ENCODE measurements at places on chromosomes 6 and 20.

DNA sequence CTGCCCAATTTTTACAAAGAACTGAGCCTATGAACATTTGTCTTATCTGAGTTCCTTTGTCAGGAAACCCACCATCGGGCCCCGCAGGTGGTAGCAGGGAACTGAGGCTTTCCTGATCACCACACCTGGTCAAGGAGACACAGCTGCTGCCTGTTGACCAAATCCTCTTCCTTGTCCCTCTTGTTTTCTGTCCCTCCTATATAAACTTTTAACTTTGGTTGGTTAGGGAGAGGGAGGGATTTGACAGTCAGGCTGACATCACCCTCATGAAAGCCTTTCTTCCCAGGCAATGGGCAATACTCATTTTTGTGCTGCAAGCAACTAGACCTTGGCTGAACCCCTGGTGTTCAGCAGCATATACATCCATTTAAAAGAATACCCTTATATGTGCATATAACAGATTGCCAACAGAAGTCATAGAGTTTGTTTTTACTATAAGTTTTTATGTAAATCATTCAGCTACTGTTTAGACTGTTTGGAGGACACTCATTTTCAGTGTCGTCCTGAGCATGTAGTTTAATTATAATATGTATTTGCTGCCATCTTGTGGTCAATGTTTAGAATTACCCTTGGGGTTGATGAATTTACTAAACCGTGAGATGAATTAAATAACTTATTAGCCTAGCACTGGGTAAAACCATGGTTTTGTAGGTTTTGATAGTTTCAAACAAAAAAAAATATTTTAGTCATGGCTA is 17.0 kb downstream of the CRISP1 start:
- DNase-seq: no peak

DNA sequence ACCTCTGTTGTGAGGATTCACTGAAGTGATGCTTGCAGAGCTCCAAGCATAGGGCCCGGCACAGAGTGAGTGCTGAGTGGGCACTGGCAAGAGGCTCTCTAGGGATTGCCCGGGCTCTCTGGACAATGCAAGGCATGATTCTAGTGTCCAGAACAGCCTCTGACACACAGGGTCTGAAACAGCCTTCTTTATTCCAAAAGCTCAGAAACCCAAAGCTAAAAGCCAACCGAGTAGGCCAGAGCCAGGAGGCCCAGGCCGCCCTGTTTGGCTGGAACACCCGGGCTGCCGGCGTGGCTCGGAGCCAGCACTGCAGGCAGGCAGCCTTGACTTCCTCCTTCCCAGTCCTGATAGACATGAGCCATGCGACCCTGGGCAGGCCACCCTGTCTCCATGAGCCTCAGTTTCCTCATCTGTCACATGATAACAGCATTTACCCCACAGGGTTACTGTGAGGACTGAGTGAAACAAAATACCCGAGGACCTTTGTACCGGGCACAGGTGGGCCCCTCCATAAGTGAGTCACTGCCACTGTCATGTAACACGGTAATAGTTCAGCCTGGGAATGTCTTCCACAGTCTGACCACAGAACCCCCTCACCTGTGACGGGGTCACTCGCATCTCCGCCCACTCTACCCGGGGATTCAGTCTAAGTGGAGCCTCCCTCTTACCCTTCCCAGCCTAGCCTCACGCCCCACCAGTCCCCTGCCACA is 51.5 kb downstream of the PTPRT start:
- no peak for DNase-seq

- no peak for DNase-seq
Measured at GRCh38 chr6:5151955-5152401, 66.8 kb downstream of the PPP1R3G start.

DNA sequence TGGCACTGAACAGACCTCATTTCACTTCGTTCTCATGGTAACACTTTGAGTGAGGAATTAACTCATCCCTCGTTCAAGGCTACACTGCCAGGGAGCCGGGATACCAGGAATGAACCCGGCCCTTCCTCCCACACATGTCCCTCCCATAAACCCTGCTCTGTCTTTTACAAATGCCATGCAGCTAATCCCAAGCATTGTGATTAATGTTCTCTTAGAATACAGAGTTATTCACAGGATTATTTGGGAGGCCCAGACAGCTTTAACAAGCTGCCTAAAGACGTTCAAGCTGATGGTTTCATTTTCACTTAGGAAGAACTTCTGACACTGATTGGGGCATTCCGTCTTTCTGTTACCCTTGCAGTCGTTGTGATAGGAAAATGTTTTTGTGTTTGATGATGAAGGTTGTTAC is 42.5 kb upstream of the CD83 start:
- peak; percentile 35 for DNase-seq

- no peak for DNase-seq
Measured at GRCh38 chr6:7419065-7419464, 29.5 kb downstream of the RIOK1 start.

- DNase-seq: no peak
Measured at GRCh38 chr6:72525821-72526510, 95.9 kb upstream of the KCNQ5 start.

GRCh38 chr6:79263359-79263758 is 28.9 kb upstream of the HMGN3 start:
- DNase-seq: no peak

DNA sequence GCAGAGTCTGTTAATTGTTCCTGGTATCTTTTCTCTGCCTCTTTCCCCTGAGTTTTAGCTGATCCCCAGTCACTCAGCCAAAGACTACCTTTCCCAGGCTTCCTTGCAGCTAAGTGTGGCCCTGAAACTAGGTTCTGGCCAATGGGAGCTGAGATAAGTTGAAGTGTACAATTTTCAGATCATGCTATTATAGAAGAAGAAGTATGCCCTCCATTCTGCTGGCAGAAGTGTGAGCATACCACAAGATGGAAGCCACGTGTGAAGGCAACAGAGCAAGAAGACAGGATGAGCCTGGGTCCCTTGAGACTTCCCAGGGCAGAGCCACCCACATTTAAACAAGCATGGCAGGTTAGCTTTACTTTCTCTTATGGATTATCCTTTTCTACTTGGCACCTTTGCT is 273.2 kb downstream of the HIVEP2 start:
- DNase-seq: no peak

GRCh38 chr6:105839266-105839665 is 246.9 kb upstream of the PRDM1 start:
- no peak for DNase-seq

GRCh38 chr20:4949833-4950178 is 51.5 kb downstream of the SLC23A2 start:
- DNase-seq: peak; percentile 10

GRCh38 chr6:34360556-34360955 is 31.9 kb downstream of the NUDT3 start:
- DNase-seq: no peak

- DNase-seq: no peak
Measured at GRCh38 chr6:2663123-2663522, 87.6 kb downstream of the MYLK4 start.

- no peak for DNase-seq
Measured at GRCh38 chr20:23060629-23061028, 11.2 kb upstream of the THBD start.

GRCh38 chr6:169990095-169991030 is 238.9 kb downstream of the ERMARD start:
- peak; percentile 67 for DNase-seq

- no peak for DNase-seq
Measured at GRCh38 chr20:12028771-12029170, 111.1 kb downstream of the BTBD3 start.

DNA sequence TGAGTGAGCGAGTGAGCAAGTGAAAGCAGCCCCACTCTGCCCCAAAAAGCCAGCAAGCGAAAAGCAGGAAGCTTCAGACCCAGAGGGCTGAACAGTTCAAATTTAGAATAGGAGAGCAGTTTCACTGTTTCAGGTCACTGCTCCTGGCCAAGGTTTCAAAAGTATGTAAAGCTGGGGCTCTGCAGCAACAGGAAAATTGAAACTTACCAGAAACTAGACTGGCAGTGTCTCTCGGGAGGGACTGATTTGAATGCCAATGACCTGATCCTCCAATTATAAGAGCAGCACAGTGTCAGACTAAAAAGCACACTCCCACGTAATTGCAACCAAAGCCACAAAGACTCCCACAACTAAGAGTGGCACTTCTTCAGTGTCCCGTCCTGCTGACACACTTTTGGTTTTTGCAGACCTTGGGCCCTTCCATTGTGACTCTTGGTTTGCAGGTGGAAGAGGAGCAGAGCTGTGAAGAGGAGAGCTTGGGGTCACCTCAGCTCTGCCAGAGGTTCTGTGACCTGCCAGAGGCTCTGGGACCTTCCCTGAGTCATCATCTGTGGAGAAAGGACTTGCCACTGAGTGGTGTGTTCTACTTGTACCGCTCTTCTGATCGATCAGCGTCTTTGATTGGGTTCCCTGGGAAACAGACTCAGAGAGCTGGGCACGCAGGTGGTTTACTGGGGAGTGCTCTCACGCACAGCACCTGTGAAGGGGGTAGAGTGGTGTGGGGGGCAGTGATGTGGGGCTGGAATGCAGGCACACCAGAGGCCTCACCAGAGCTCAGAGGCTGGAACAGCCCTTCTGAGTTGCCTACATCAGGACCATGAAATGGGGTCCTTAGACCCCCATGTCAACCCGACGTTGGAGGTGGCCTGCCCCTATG is 52.7 kb upstream of the PTGIS start:
- peak; percentile 58 for DNase-seq

DNA sequence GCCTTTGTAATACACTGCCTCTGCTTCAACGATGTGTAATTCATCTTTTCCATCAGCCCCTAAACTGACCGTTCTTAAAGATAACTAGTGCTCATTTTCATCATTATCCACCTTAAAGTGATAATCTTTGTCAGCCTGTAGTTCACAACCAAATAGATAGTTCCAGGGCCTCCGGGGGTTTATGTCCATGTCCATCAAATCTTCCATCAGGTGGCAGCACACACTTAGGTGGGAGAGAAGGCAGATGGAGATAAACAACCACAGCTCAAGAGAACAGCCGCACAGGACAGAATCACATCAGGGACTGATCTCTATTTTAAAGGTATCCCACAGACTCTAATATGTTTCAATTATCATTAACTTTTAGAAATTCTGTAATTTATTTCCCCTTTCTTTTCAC is 90.9 kb downstream of the LMBRD1 start:
- no peak for DNase-seq

DNA sequence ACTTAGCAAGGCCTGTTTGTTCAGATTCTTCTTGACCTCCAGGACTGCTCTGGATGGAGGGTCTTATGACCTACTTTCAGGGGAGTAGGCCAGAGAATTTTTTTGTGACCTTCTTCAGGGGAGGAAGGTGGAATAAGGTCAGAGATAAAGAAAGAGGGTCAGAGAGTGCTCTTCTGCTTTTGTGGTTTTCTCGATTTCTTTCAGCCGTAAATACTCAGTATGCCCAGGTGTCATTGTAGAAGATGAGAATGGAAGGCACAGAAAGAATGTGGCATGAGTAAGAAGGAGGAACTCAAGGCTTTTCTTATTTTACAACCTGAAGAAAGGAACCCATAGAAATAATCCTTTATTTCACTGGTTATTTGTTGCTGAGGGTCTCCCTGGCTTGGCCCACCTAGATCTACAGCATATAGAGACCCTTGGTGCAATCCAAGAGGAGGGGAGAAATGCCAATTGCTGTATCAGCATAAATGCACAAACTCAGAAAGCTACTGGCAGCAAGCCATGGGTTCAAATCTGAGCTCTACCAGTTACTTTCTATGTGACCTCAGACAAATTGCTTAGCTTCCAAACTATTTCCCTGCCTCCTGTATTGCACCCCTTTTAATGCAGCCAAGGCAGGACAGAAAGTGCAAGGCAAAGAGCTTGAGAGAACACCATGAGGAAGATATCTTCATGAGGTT is 68.0 kb downstream of the OLIG3 start:
- DNase-seq: no peak

DNA sequence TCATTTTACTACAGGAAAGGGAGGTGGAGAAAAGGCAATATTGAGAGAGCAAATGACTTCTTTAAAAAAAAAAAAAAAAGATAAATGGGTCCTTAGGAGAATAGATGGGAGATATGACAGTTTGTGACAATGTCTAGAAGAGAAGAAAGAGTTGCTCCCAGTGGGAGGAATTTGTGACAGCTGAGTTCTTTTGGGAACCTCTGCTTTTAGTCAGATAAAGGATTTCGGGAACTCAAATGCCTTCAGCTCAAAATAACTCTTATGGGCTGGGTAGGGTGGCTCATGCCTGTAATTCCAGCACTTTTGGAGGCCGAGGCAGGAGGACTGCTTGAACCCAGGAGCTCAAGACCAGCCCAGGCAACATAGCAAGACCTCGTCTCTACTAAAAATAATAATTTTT is 13.1 kb downstream of the TPD52L1 start:
- DNase-seq: no peak

DNA sequence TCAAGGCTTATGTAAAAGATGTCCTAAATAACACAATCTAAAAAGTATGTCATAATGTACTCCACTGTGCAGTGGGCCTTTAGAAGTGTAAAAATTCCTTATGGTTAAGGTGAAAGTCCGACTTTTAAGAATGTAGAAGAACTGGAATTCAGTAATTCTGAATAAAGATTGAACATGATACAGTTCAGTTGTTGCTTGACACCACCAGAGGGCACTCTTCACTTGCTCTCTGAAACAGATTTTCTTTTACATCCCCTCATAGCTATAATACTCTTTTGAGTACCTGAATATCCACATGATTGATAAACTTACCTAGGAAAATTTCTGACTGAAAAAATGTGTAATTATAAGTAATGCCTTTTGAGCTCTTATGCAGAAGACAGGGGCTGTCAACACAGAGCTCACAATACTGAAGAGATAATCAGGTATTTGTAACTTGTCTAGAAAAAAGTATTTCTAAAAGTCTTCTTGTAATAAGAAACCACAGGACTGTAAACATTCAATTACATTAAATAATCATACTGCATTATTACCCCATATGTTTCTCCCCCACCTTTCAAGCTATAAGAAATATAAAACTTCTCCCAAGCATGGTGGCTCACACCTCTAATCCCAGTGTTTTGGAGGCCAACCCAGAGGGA is 92.1 kb downstream of the POPDC3 start:
- peak; percentile 10 for DNase-seq

GRCh38 chr6:149820506-149820905 is 43.7 kb downstream of the LRP11 start:
- no peak for DNase-seq

- DNase-seq: no peak
Measured at GRCh38 chr6:41942067-41942851, 651 bp upstream of the CCND3 start.

GRCh38 chr6:88835210-88835609 is 128.2 kb downstream of the RNGTT start:
- DNase-seq: no peak

- no peak for DNase-seq
Measured at GRCh38 chr20:21574443-21574842, 60.6 kb upstream of the NKX2-2 start.

- peak; percentile 21 for DNase-seq
Measured at GRCh38 chr6:134373282-134373922, 55.5 kb upstream of the SGK1 start.

DNA sequence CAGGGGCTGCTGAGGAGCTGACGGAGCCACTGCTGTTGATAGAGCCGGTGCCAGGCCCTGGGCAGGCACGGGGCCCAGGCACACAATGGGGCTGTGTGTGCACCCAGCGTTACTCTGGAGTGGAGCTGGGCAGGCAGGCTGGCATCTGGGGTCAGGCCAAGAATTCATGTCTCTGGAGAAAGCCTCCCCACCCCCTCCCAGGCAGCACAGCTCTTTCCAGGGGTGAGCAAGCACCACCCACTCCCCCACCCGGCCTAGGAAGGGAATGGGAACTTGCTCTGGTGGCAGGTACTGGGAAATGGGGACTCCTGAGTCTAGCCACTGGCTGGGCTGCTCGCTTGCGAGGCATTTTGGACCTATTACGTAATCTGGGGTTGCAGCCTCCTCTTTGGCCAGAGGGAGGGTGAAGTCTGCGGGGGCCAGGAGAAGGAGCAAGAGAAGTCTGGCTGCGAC is 22.7 kb downstream of the TFEB start:
- no peak for DNase-seq

GRCh38 chr6:32837651-32838113 is 857 bp downstream of the TAP2 start:
- no peak for DNase-seq
